NCI-H1048 (cell line): ENCODE measurements at places on chromosomes 2 and 18.

GRCh38 chr2:162342321-162342720, 1.6 kb upstream of the GCA start:
- DNase-seq = no peak

- DNase-seq = no peak
Measured at GRCh38 chr2:73830871-73831401, 2.2 kb downstream of the STAMBP start.

GRCh38 chr2:186696804-186697203, 2.9 kb downstream of the FAM171B start:
- DNase-seq = no peak

- DNase-seq = no peak
Measured at GRCh38 chr2:226256709-226257376, 542.8 kb downstream of the IRS1 start.

- no peak for DNase-seq
Measured at GRCh38 chr2:62785216-62785615, 79.7 kb downstream of the EHBP1 start.

GRCh38 chr2:83851066-83851465, 608.0 kb downstream of the SUCLG1 start:
- DNase-seq = no peak

DNA sequence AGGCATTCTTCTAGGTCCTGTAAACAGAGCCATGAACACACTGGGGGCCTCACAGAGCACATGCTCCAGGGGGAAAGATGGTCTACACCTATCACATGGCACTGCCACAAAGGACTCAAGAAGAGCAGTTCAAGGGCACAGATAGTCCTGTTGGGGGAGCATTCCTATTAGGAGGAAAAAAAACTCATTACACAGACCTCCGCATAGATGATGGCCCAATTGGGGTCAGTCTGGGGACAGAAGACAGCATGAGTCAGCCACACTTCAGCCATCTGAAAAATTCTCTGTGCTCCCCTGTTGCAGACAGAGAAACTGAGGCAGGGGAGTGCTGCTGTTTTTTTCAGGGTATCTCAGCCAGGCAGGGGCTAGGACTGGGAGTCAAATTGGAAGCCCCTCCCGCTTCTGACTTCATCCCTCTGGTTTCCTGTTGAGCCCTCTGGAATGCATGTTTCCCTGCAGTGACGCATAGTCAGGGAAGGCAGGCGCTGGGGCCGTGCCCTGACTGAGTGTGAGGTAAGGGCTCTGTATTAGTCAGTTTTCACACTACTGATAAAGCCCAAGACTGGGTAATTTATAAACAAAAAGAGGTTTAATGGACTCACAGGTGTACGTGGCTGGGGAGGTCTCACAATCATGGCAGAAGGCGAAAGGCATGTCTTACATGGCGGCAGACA, 67.9 kb downstream of the RHOB start:
- DNase-seq = no peak

- DNase-seq = no peak
Measured at GRCh38 chr2:168255866-168256265, 8.5 kb upstream of the STK39 start.

GRCh38 chr2:196059491-196059960, 9.1 kb downstream of the DNAH7 start:
- DNase-seq = no peak

DNA sequence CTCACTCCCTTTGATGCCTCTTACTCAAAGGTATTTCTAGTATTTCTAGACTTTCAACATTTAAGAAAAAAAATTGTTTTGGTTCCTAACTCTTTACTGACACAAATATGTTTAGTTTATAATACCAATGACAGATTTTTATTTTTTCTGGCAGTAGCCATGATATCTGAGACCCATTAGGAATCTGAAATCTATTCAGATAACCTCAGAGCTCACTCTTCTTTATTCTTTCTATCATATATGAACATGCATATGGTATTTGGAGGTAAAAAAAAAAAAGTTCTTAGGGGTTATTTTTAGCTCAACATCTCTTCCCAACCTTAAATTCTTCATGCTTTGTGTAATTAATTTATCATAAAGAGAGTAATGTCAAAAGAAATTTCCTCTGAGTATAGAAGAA, 465.5 kb downstream of the CDH2 start:
- DNase-seq = no peak

- peak; percentile 37 for DNase-seq
Measured at GRCh38 chr2:98444436-98445176, at the start of gene INPP4A. INPP4A (plus strand) TSS chr2:98444858; CDS start chr2:98520049, 75,191 bp downstream.

DNA sequence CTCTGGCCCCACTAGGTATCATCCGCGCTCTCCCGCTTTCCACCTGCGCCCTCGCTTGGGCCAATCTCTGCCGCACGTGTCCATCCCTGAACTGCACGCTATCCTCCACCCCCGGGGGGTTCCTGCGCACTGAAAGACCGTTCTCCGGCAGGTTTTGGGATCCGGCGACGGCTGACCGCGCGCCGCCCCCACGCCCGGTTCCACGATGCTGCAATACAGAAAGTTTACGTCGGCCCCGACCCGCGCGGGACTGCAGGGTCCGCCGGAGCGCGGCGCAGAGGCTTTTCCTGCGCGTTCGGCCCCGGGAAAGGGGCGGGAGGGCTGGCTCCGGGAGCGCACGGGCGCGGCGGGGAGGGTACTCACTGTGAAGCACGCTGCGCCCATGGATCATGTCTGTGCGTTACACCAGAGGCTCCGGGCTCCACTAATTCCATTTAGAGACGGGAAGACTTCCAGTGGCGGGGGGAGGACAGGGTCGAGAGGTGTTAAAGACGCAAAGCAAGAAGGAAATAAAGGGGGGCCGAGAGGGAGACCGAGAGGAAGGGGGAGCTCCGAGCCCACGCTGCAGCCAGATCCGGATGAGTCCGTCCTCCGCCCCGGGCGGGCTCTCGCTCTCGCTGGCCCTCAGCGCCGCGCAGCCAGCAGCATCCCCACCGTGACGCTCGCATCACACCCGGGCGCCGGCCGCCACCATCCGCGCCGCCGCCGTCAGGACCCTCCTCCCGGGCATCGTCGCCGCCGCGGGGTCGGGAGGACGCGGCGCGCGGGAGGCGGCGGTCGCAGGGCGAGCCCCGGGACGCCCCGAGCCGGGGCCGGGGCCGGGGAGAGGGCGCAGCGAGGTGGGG, 664 bp downstream of the NETO1 start:
- DNase-seq = no peak

- no peak for DNase-seq
Measured at GRCh38 chr2:38156436-38156835, 80.5 kb upstream of the CYP1B1 start.

- no peak for DNase-seq
Measured at GRCh38 chr2:105760191-105760590, 15.5 kb downstream of the NCK2 start.

DNA sequence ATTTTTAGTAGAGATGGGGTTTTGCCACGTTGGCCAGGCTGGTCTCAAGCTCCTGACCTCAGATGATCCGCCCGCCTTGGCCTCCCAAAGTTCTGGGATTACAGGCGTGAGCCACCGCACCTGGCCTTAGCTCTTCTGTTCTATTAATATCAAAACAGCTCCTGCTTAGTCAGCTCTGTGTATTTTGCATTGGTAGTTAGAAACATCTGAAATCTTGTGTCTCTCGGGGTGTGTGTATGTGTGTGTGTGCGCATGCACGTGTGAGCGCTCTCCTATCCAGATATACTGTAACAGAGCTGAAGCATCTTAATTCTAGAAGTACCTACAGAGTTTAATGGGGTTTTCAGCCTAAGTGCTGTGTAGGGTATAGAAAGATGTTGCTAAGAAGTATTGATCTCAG, 33.7 kb downstream of the SETBP1 start:
- no peak for DNase-seq

GRCh38 chr18:65753520-65753919, 2.7 kb downstream of the CDH7 start:
- DNase-seq = no peak

- no peak for DNase-seq
Measured at GRCh38 chr2:149000158-149000938, 38.2 kb upstream of the LYPD6B start.

- no peak for DNase-seq
Measured at GRCh38 chr2:220892018-220892634, 680.0 kb downstream of the EPHA4 start.

DNA sequence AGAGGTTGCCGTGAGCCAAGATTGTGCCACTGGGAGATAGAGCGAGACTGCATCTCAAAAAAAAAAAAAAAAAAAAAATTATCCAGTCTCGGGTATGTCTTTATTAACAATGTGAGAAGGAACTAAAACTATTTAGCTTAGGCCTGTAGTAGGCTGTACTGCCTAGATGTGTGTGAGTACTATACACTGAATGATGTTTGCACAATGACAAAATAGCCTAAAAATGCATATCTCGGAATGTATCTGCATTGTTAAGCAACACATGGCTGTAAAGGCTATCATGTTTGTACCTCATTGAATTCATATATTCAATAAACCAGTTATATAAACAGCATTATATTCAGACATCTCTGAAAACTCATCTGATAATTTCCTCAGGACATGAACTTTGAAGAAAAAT, 191.2 kb upstream of the SESTD1 start:
- DNase-seq = no peak

DNA sequence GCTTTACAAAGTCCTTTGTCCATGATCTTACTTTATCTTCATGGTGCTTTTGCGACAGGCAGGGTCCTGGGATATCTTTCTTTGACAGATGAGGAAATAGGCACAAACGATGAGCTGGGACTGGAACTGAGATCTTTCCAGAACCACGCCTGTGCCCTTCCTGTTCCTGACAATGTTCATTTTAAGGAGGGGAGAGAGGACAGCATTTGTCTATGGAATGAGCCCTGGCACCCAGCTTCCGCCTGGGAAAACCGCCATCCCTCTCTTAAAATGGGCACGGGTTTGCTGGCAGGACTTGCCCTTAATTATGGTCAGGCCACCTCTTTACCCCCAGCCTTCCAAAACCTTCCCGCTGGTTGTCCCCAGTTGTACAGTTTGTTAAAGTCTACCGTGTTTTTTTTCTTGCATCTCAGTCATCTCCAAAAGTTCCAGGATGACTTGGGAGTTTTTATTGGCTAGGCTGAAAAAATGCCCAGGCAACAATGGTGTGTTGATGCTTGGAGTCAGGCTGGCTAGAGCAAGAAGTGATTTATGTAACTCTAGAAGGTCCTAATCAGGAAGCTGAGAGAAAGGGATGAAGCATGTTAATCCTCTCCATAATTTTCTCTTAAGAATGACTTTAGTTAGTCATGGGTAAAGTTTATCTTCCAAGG, 264.9 kb upstream of the EPAS1 start:
- no peak for DNase-seq

DNA sequence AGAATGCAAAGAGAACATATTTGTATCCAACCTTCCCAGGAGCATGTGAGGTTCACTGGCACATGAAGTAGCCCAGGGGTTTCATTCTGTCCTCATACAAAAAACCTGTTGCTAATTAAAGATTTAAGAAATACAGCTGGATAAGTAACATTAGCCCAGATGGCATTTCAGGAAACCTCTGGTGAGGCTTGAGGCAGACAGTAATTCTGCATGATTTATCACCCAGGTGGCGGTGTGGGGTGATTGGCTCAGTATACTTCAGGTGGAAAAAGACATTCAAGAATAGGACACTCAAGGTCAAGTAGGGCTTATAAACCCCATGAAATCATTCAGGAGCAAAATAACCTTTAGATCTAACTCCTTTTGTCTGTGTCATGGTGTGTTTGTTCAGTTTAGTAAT, 237.4 kb downstream of the RNF144A start:
- no peak for DNase-seq

- no peak for DNase-seq
Measured at GRCh38 chr2:174605687-174606086, 8.1 kb upstream of the WIPF1 start.

GRCh38 chr18:2570772-2571199, 519 bp downstream of the METTL4 start:
- no peak for DNase-seq

- no peak for DNase-seq
Measured at GRCh38 chr2:98072442-98072841, 14.5 kb upstream of the VWA3B start.

DNA sequence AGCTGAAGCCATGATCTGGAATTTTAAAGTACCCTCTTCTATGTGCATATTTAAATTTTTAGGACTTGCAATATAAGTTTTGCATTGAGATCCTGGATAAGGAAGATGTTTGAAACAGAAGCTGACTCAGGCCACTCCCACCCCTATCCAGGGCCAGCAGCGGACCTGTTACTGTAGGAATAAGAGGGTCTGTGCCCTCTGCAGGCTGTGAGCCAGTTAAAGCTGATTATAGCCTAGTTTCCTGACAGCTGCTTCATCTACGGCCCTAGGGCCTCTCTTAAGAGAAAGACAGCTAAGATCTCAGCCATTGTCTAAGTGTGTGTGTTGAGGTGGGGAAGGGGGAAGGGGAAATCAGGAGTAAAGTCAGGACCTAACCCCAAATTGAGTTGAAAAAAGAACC, 234.0 kb downstream of the HAUS1 start:
- DNase-seq = no peak

- no peak for DNase-seq
Measured at GRCh38 chr2:173053043-173053699, 22.5 kb upstream of the MAP3K20 start.

GRCh38 chr2:217573571-217573970, 429.2 kb downstream of the TNS1 start:
- DNase-seq = no peak

DNA sequence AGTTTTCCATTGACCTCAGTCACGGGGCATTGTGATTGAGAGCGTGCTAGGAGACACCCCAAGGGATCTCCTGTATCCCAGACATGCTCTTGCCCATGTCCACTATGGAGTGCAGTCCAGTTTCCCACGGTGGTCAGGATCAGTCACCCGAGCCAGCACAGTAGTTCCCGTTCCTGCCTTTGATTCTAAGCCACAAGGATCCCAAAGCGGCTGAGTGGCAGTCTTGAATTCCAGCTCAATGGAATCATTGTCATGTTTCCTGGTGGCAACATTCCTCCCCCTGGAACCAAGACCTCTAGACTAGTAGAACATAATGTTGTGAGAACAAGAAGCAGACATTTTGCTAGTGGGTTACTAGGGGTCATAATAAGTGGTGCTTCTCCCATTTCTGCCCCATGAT, 154.3 kb downstream of the SEPTIN10 start:
- no peak for DNase-seq

- no peak for DNase-seq
Measured at GRCh38 chr2:191081411-191082155, 67.6 kb upstream of the STAT1 start.

DNA sequence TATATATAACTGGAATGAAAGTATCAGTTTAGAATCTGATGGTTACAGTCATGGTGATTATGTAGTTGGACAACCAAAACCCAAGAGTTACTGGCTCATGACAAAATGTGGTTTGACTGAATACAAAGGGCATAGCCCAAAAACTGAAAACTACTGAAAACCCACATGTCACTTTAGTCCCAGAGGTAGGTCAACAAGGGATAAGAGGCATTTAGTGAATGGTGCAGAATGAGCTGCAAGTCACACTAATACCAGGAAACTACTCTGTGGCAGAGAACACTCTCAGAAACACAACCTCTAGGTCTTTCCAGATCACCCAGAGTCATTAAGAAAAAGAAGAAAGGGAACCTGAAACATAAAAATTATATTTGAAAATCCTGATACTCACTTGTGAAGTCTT, 154.5 kb downstream of the AGPS start:
- no peak for DNase-seq

DNA sequence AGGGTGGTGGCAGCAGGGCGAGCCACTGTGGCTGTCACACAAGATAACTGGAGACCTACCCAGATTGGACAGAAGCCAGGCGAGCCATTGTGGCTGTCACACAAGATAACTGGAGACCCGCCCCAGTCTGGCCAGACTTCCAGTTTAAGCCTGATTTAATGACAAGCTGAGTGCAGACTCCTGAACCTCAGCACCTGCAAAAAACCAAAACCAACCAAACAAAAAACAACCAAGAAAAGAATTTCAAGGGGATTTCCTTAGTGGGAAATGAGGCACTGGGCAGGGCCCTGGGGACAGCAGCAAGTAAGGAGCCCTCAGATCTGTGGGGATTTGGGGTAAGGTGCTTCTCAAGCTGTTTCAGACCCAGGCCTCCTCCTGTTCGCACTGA, 95.2 kb upstream of the BOD1L2 start:
- DNase-seq = no peak
